GF-D8 (cell line): ENCODE measurements at places on chromosomes 4 and X.

DNA sequence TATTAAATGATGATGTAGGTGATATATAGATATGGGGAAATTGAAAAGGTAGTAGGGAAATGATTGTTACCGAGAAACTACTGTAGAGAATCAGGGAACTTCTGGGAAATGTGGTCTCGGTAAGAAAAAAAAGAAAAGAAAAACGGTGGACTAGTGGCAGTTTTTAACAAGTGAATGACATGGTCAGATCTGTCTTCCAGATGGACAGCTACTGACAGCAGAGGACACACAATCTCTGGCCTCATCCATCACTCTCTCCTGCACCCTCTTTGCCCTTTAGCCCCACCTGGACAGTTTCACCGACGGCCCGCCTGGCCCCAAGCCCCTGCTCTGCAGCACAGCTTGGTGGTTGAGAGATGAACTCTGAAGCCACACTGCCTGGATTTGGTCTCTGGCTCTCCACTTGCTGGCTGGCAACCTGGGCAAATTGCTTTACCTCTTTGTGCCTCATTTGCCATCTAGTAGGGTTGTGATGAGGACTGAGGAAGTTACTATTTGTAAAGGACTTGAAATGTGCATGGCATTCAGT lies 23.4 kb downstream of the RBM47 start:
- DNase-seq, result no peak

DNA sequence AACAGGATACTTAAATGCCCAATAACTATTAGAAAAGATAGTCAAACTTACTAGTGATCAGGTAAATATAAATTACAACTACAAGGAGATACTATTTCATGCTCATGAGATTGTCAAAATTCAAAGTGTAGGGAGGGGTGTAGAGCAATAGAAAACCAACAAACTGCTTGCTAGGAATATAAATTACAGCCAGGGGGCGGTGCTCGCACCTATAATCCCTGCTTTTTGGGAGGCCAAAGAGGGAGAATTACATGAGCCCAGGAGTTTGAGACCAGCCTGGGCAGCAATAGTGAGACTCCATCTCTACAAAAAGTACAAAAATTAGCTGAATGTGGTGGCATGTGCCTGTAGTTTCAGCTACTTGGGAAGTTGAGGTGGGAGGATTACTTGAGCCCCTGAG lies 556.5 kb upstream of the NR3C2 start:
- no peak for DNase-seq

- no peak for DNase-seq
Measured at GRCh38 chrX:73647632-73648322, 84.8 kb downstream of the CHIC1 start.

GRCh38 chrX:131778269-131779218 lies 234.7 kb downstream of the OR13H1 start:
- no peak for DNase-seq

- DNase-seq, result no peak
Measured at GRCh38 chr4:78688366-78688765, 87.8 kb upstream of the BMP2K start.
